Thyroid gland (tissue), 4 donors: ENCODE measurements at places on chromosomes 4 and X. TPM values are rescaled to one million over a fixed set of nuclear protein-coding genes. Genes with fewer than 3 reads are reported as not detected.

Gene CWH43
- 27.4 TPM for total RNA-seq

Gene RHOXF2B
- total RNA-seq = not detected

DNA sequence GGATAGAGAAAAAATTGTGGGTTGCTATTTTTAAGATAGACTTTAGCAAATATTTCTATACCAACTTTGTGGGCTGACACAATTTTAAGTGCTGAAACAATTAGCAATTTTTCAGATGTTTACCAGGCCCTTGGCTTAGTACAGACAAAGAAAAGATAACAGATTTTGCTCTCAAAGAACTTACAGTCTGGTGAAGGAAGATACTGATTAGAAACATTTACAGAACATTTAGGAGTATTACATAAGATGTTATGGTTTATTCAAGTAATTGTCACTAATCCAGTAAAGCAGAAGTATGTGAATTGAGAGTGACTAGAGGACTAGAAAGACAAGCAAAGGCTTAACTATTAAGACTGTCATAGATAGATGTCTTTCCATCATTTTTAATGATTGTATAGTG, 35.3 kb upstream of the NDUFC1 start:
- H3K4me3 ChIP-seq = no peak overlapping the region
- H3K27ac ChIP-seq = no peak overlapping the region
- no peaks in the 10 kb centered on the region for H3K27me3 ChIP-seq
- no peaks in the 10 kb centered on the region for H3K36me3 ChIP-seq
- no peaks in the 10 kb centered on the region for H3K4me1 ChIP-seq

Gene CORIN
- total RNA-seq = 0.15 TPM

Gene TECRL
- total RNA-seq = not detected

- no peak for DNase-seq
- H3K4me3 ChIP-seq = no peak overlapping the region
- no peaks in the 10 kb centered on the region for H3K27me3 ChIP-seq
- H3K4me1 ChIP-seq = peaks cover 22% of the 10 kb centered on the region
- H3K36me3 ChIP-seq = no peaks in the 10 kb centered on the region
Observed at GRCh38 chr4:183157215-183157614, 58.2 kb downstream of the WWC2 start.

Gene SLC35A2
- 36.4 TPM for total RNA-seq

- H3K4me1 ChIP-seq = no peaks in the 10 kb centered on the region
- no peak overlapping the region for H3K4me3 ChIP-seq
- no peaks in the 10 kb centered on the region for H3K27me3 ChIP-seq
- DNase-seq = no peak
Observed at GRCh38 chr4:86393749-86394148, 33.9 kb upstream of the MAPK10 start.

GRCh38 chr4:30862196-30862595, 142.0 kb downstream of the PCDH7 start:
- no peaks in the 10 kb centered on the region for H3K4me1 ChIP-seq
- H3K27ac ChIP-seq = no peak overlapping the region
- H3K36me3 ChIP-seq = no peaks in the 10 kb centered on the region
- H3K27me3 ChIP-seq = no peaks in the 10 kb centered on the region

Gene DCUN1D4
- 81.4 TPM for total RNA-seq

DNA sequence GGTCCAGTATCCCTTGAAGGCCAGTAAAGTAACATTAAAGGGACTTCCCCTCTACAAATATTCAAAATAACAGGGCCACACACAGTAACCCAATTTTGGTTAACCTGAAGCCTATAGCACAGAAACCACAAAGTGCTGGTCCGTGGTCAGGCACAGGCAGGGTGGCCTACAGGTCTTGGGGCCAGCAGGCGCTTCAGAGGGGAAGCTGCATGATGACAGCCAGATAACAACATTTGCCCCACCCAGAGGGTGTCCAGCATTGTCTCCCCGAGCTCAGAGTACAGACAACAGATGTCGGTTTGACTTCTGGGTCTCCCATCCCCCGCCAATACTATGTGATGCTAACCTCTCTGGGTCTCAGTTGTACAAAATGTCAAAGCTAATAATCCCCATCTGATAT, 51.1 kb downstream of the SH3KBP1 start:
- DNase-seq = no peak
- H3K4me1 ChIP-seq = no peaks in the 10 kb centered on the region
- H3K4me3 ChIP-seq = no peak overlapping the region
- no peaks in the 10 kb centered on the region for H3K36me3 ChIP-seq

Gene FGG
- not detected for total RNA-seq

Gene GYPA
- total RNA-seq = not detected

DNA sequence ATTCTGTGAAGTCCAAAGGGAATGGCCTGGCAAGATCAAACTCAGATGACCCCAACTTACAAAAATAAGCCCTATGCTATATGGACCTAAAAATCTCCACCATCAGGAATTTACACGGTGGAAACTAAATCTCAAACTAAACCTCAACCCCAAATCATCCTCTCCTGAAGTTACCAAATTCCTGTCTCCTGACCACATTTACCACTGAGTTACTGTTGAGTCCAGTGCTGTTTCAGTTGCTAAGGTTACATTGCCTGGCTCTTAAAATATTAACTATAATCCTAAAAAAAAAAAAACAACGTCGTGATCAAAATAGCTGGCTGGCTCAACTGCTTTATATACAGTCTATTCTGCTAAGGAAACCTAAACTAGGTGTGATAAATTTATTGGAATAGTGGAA, 315.2 kb upstream of the SLIT2 start:
- H3K4me3 ChIP-seq = no peak overlapping the region
- DNase-seq = no peak
- no peaks in the 10 kb centered on the region for H3K36me3 ChIP-seq

GRCh38 chr4:70297576-70297975, 37.2 kb upstream of the CABS1 start:
- DNase-seq = no peak
- H3K27me3 ChIP-seq = no peaks in the 10 kb centered on the region
- no peak overlapping the region for H3K4me3 ChIP-seq
- no peaks in the 10 kb centered on the region for H3K4me1 ChIP-seq
- H3K27ac ChIP-seq = no peak overlapping the region

Gene GPM6B
- 6.2 TPM for total RNA-seq

Gene C1QTNF7
- total RNA-seq = 1.9 TPM

- H3K27me3 ChIP-seq = no peaks in the 10 kb centered on the region
- no peaks in the 10 kb centered on the region for H3K36me3 ChIP-seq
- H3K27ac ChIP-seq = no peak overlapping the region
- no peak for DNase-seq
- no peaks in the 10 kb centered on the region for H3K4me1 ChIP-seq
Observed at GRCh38 chr4:125254106-125254505, 60.6 kb upstream of the FAT4 start.
